Suppressor macrophage (primary cell): ENCODE measurements at places on chromosomes 11 and 22.

DNA sequence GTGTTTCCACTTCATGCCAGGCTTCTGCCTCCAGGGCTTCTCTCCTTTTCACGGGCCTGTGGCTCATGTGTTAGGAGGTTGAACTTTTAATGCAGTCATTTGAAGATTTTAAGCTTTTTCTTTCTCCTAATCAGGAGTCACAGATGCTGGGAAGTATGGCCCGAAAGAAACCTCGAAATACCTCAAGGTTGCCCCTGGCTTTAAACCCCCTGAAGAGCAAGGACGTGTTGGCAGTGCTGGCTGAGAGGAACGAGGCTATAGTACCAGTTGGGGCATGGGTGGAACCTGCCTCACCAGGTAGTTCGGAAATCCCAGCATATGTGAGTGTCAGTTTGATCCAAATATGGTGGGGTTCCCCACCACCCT is 571 bp downstream of the CCDC15 start:
- DNase-seq: no peak

DNA sequence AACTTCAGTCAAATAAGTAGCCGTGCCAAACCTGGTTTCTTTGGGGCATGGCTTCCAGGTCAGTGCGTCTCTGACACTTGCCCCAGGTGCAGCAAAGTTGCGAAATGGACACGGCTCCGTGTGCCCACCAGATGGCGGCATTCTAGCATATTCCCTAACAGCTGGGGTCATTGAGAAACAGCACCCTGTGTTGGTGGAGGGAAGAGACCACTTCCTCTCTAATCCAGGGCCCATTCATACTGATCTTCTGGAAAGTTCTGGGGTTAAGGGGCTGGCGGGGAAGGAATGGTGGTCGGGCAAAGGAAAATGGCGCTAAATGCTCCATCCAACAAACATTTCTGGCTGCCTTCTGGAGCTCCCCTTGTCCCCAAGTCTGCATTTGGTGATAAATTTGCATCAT is 141.2 kb upstream of the TIMP3 start:
- DNase-seq: peak; percentile 74

DNA sequence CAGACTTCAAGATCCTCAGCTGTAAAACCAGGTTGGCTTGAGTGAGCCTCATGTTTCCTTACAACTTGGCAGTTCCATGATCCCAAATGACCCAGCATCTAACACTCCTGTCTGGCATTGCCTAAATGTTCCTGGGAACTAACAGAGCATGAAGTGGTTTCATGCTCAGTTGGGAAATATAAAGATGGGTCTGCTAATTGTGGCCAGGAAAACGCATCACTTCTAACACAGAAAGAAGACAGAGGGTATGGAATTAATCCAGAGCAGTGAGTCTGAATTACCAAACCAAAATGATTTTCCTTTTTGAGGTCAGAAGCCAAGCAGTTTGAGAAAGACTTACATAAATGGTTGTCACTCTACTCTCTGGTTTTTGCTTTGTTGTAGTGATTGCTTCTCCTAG is 60.5 kb upstream of the MMP13 start:
- DNase-seq: no peak

- no peak for DNase-seq
These were observed 37.5 kb downstream of the ZC3H12C start for GRCh38 chr11:110130642-110131238.

- peak; percentile 74 for DNase-seq
These were observed 43.4 kb upstream of the PRDM11 start for GRCh38 chr11:45102810-45103621.

DNA sequence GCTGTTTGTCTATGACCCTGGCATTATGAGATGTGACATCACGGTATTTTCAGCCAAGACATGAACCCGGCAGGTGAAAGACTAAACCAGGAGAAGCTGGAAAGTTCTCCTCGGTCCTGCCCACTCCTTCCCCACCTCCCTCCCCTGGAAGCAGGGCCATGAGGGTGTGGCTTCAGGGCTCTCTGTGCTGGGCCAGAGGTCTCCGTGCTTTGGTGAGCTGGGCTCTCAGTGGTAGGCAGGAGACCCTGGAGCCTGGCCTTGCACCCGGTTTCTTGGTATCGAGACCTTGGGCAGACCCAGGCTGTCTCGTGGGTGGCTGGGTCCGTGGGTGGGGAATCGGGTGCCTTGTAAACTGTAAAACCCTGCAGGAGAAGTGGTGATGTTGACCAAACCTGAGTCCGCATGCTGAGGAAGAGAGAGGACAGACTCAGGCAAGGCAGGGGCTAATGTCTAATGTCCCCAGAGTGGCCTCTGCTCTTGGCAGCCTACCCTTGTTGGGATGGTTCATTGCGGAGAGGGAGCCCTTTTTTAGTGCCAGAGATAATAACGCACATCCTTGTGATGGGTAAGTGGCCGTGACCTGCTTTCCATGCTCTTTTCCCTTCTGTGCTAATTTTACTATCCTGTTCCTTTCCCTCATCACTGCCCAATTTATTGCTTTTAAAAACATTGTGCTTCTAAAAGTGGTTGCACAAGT is 48.6 kb upstream of the PARVG start:
- DNase-seq: no peak

- DNase-seq: no peak
These were observed 4.5 kb upstream of the CCDC81 start for GRCh38 chr11:86370171-86370570.

- DNase-seq: no peak
These were observed 38.3 kb downstream of the PIK3IP1 start for GRCh38 chr22:31253949-31254348.

- DNase-seq: peak; percentile 92
These were observed 8.4 kb upstream of the SLC2A11 start for GRCh38 chr22:23849009-23850006.

GRCh38 chr11:64121663-64122410 is 44.1 kb downstream of the MACROD1 start:
- DNase-seq: no peak

- no peak for DNase-seq
These were observed 106.9 kb downstream of the CTNND1 start for GRCh38 chr11:57868491-57868890.

- DNase-seq: peak; percentile 67
These were observed 52.3 kb downstream of the GAB4 start for GRCh38 chr22:16955678-16956210.

DNA sequence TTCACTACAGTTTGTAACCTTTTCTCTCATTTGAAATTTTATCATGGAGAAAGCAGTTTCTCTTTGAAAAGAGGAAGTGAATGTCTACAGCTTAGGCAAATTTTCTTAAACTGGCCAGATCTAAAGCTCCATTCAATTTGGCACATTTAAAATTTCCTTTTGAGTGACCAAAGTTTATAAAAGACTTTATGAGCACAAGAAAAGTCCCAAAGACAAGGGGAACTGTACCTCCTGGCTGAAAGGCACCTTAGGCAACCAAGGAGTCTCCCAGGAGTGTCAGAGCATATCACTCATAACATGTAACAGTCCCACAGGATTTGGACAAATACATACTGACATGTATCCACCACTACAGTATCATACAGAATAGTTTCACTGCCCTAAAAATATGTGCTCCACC is 41.3 kb downstream of the NARS2 start:
- peak; percentile 9 for DNase-seq

DNA sequence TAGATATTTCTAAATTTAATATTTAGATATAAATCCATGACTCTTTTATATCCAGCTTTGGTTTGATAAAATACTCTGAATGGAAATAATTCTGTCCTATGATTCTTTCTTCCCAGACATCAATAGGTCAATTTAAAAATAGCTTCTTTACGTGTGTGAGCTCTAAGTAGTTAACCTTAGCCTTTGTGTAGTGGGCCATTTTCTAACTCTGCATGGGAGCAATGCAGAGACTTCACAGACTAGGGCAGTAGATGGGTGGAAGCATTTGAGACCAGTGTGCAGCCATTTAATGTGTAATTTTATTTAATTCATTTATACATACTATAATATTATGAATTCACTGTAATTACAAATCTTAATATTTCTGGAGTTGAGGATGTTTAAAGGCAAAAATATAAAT is 23.8 kb downstream of the GAS2 start:
- DNase-seq: no peak

- DNase-seq: peak; percentile 76
These were observed 62.7 kb downstream of the PAK1 start for GRCh38 chr11:77411137-77411707.

- no peak for DNase-seq
These were observed 7.0 kb downstream of the MADD start for GRCh38 chr11:47276923-47277322.

DNA sequence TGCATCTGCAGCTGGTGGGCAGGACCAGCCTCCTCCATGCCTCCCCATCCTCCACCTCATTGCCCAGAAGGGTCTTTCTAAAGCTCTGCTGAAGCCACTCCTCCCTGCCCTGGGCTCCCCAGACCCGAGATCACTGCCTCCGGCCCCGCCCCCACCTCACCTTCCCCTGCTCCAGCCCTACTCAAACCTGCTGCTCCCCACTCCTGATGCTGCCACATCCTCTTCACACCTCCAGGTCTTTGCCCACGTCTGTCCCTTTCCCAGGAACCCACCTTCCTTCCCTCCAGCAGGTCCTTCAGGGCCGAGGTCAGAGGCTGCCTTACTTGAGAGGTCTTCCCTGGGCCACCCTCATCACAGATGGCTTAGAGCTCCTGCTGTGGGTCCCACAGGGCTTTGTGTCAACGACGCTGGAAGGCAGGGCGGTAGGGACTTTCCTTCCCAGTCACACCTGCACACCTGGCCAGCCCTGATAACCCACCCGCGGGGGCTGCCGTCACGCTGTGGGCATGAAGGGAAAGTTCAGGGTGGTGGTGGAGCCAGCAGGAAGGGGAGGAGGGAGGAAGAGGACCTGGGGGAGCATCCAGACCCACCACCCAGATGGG is 11.9 kb downstream of the WNT7B start:
- DNase-seq: no peak

DNA sequence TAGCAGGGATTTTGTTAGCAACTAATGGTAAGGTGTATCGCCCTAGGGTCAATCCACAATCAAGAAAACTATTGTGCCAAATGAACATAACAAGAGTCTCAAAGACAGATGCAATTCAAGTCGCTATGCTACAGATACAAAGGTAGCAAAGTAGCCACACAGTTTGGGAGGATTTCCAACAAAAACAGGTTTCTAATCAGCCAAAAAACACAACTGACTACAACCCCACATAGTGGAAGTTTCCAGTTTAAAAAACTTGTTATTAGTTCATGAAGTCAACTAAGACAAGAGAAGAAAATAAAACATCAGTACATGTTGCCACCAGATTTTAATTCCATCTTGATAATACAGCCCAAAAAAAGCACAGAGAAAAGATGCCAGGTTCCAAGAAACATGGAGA is 38.0 kb downstream of the MYH9 start:
- no peak for DNase-seq

- no peak for DNase-seq
These were observed 30.3 kb upstream of the NECTIN1 start for GRCh38 chr11:119759324-119759723.

GRCh38 chr22:44210722-44211121 is 30.0 kb downstream of the PARVG start:
- DNase-seq: no peak

GRCh38 chr22:46515208-46516111 is 22.0 kb downstream of the CELSR1 start:
- no peak for DNase-seq

DNA sequence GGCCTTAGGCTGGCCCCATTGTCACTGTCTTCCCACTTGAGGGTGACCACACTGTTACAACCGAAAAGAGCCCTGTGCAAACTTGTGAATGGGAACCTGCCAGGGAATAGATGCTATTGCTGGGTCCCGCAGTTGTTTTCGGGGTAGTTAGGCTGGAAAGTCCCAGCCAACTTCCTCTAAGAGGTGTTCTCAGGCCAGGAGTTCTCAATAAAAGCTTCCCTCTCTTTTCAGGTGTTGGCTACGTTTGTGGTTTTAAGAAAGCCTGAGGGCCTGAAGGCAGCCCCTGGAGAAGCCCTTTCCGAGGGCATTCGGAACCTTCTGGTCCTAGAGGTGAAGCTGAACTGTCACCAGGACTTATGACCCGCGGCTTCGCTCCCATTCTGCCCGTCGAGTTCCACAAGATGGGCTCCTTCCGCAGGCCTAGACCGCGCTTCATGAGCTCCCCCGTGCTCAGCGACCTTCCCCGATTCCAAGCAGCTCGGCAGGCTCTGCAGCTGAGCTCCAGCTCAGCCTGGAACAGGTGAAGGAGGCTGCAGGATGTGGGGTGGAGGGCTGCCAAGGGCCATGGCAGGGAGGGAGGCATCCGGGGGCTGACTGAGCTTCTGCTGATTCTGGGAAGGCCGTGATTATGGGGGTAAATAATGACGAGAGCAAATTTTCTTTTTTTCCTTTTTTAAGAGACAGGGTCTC is 104.8 kb downstream of the PRR5L start:
- DNase-seq: no peak

DNA sequence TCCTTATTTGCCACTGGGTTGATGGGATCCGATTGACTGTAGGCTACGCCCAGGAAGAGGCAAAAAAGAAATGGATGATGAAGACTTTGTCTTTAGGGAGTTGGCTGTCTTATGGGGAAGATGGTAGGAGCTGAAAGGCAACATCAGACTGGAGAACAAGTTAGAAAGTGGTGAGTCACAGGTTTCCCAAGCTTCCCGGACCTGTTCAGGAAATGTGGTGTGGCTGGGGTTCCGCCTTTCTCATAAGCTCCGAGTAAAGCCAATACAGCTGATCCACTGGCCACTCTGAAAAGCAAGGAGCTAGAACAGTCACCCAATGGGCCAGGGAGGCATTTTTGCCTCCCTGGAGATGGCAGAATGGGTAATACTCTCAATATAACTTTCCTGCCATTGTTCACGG is 194.5 kb downstream of the SNX19 start:
- no peak for DNase-seq

GRCh38 chr22:39431821-39432251 is 25.0 kb upstream of the MGAT3 start:
- peak; percentile 64 for DNase-seq
